ENCODE measurements at places on chromosomes 4 and X. TPM values are rescaled to one million over a fixed set of nuclear protein-coding genes. Genes with fewer than 3 reads are reported as not detected.

Gene C4orf36
- not detected for polyA plus RNA-seq

Gene ADH4
- not detected for polyA plus RNA-seq

Gene MAMLD1
- polyA plus RNA-seq: 0.80 TPM

Gene BLOC1S4
- 55.9 TPM for polyA plus RNA-seq

Gene FDCSP
- not detected for polyA plus RNA-seq

Gene TENM3
- polyA plus RNA-seq: not detected

Gene ABCD1
- polyA plus RNA-seq: 3.6 TPM

Gene DUSP21
- polyA plus RNA-seq: not detected

Gene OTOP1
- not detected for polyA plus RNA-seq

Gene MEPE
- polyA plus RNA-seq: not detected

Measured in IgD-negative memory B cell (primary cell).